Osteocyte (in vitro differentiated cells): ENCODE measurements at places on chromosomes 2 and 18.

- H3K27ac ChIP-seq, result no peak overlapping the region
- no peak for DNase-seq
- peaks cover 10% of the 10 kb centered on the region for H3K36me3 ChIP-seq
- H3K4me1 ChIP-seq, result peaks cover 13% of the 10 kb centered on the region
- no peaks in the 10 kb centered on the region for H3K27me3 ChIP-seq
Measured at GRCh38 chr2:201447086-201447485, 4.2 kb downstream of the TRAK2 start.

DNA sequence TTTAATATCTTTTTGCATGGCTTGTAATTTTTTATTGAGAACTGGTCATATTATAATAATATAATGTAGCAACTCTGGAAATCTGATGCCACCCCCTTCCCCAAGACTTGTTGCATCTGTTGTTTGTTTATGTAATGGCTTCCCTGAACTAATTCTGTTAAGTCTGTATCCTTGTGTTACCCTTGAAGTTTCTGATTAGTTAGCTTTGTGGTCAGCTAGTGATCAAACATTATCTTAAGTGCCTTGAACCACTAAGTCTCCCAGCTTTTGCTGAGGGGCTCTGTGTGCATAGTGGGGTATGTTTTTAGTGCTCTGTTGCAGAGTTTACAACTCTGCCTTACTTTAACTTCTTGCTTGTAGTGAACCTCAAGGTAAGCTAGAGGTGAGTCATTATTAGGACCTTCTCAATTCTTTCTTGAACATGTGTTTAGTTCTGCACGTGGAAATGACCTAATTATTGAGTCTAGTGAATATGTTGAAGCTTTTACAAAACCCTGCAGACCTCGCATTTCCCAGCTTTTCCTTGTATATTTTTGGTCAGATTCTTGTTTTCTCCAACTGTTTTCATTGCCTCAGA, 24.8 kb downstream of the SMCHD1 start:
- no peak overlapping the region for H3K27ac ChIP-seq
- H3K4me1 ChIP-seq, result peaks cover 14% of the 10 kb centered on the region
- no peak overlapping the region for H3K4me3 ChIP-seq
- no peaks in the 10 kb centered on the region for H3K27me3 ChIP-seq

DNA sequence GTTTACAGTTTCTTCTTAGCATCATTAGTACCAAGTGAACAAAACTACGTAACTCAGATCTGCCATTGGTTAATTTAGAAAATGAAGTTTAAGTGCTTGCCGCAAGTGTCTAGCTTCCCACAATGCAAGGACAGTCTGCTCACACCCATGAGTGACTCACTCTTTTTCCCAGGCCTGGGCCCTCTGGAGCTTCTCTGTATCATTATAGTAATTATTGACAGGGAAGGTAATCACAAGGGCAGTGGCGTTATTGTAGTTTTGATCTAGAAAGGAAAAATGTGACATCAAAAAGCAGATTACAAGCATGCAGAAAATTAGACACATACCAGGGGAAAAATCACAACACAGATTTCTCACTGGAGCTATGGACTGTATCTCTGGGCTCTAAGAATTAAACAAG, 38.5 kb downstream of the NPC1 start:
- no peaks in the 10 kb centered on the region for H3K4me1 ChIP-seq
- H3K4me3 ChIP-seq, result no peak overlapping the region
- H3K27me3 ChIP-seq, result no peaks in the 10 kb centered on the region
- no peak for DNase-seq
- no peak overlapping the region for H3K27ac ChIP-seq

DNA sequence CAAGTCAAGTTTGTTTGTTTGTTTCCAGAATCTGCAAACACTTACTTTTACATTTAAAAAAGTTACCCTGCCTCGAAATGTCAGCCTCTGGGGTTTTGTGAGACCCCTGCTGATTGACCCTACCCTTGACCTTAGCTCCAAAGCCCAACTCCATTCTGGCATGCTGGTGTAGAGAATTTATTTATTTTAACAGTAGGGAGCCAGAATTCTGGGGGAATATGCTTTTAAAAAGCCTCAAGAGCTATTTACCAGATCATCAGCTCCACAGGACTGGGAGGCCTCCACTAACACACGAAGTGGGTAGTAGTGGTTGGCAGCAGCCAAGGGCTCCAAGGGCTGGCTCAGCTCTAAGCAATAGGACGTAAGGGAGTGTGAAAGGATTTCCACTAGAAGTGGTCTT, 23.2 kb upstream of the GREB1L start:
- H3K4me1 ChIP-seq, result peaks cover 12% of the 10 kb centered on the region
- DNase-seq, result no peak
- no peak overlapping the region for H3K27ac ChIP-seq
- H3K27me3 ChIP-seq, result peaks cover 3% of the 10 kb centered on the region

- peak overlapping the region; percentile 77 for H3K27ac ChIP-seq
- peak overlapping the region; percentile 91 for H3K4me3 ChIP-seq
- H3K27me3 ChIP-seq, result no peaks in the 10 kb centered on the region
- peaks cover 6% of the 10 kb centered on the region for H3K36me3 ChIP-seq
Measured at GRCh38 chr2:210003359-210003758, 921 bp downstream of the RPE start.
